Stimulated activated effector memory CD8-positive, alpha-beta T cell treated with anti-CD3 and anti-CD28 coated beads, Interleukin-12 subunit alpha, Interleukin-12 subunit beta, amount 100 ng/mL, for 72 hours (primary cell): ENCODE measurements at places on chromosomes 1 and 21.

- DNase-seq: no peak
These were observed 176.5 kb upstream of the ST6GALNAC5 start for GRCh38 chr1:76690766-76691165.

GRCh38 chr1:112395256-112395820 is 676 bp upstream of the CTTNBP2NL start:
- no peak for DNase-seq

DNA sequence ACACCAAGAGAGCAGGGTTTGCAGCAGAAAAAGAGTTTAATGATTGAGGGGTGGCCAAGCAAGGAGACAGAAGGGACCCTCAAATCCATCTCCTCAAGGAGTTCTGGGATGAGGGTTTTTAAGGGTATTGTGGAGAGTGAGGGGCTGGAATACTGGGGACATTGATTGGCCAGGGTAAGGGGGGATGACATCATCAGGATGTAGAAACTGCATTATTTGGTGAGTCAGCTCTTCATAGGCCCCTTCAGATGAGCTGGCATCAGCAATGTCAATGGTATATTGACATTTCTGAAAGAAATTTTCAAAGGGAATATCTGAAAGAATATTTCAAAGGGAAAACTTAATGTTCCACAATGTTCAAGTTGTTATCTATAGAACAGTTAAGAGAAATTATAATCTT is 168.1 kb upstream of the SNX7 start:
- no peak for DNase-seq

DNA sequence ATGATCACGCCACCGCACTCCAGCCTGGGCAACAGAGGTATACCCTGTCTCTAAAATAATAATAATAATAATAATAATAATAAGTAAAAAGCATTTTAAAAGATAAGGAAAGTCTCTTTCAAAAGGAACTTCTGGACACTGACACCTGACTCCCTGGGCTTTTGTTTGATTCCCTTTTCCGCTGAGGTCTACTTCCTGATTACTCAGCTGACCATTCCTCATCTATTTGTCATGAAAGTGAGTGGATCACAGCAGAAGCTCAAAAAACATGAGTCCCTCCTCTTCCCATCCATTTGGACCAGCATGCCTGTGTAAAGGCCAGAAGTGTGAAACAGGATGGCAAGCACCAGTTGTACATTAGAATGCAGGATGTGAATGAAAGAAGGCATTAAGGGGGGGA is 61.1 kb upstream of the FBXO28 start:
- no peak for DNase-seq

DNA sequence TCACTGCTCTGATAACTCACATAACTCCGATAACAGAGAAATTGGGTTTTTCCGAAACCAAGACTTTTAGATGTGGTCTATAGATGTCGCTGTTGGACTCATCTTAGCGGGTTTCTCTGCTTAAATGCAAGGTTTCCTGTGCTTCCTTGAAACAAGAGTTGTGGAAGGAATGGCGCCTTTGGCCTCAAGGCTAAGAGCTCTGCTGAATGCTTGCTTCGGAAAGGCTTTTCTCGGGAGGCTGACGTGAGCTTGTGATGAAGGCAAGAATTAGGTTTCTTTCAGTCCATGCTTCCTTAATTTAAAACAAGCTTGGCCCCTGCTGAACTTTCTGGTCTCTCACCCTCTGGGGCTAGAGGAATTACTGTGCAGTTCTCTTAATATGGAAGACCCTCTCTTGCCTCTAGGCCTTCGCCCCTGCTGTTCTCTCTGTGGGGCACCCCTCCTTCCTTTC is 113.5 kb downstream of the MAP3K21 start:
- no peak for DNase-seq

GRCh38 chr1:182575540-182576149 is 13.4 kb downstream of the RNASEL start:
- DNase-seq: no peak

GRCh38 chr1:10694274-10694632 is 102.2 kb downstream of the CASZ1 start:
- no peak for DNase-seq

DNA sequence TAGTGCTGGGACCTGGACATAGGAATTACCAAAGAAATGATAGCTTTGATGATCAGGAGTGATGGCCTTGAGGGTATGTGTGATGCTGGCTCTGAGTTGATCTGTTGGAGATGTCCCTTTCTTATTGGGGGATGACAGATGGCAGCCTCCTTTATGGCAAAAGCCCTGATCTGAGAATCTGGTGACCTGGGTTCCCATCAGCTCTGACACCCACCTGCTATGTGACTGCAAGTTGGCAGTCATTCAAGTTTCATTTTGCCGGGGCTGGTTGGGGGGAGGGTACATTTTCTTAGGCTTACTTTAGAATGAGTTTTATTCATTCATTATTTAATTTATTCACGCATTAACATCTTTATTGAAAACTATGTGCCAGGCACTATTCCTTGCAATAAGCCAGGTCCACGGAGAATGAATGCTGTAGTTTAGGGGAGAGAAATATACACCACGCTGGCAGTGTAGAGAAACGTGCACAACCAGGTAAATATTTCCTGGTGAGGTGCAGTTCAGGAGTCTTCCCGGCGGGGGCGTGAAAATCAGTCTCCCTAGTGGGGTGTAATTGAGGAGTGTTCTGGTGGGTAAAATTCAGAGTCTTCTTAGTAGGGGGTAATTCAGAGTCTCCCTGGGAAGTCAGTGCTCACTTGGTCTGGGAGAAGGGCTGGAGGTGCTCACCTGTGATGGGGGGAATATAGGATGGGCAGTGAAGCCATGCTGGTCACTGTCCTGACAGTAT is 401.3 kb downstream of the CAMTA1 start:
- no peak for DNase-seq

- no peak for DNase-seq
These were observed 146.2 kb downstream of the DAB1 start for GRCh38 chr1:57277681-57278080.

DNA sequence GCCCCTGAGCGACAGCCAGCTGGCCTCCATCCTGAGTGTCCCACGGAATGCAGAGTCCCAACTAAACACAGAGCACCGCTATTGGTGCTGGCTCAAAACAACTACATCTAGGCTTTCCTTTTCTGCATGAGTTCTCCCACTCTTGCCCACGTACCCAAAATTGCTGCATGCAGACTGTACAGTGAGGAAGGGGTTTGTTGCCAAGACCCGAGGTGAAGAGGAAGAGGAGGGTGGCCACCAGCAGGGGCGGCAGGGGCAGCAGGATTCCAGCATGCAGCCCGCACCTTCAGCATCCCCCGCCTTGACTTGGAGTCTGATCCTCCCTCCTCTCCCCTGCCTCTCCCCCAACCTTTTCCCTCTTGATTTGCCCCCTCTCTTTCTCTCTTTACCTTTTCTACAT is 8.0 kb downstream of the S100A9 start:
- DNase-seq: no peak

GRCh38 chr1:27033043-27033746 is 20.5 kb upstream of the TENT5B start:
- no peak for DNase-seq

DNA sequence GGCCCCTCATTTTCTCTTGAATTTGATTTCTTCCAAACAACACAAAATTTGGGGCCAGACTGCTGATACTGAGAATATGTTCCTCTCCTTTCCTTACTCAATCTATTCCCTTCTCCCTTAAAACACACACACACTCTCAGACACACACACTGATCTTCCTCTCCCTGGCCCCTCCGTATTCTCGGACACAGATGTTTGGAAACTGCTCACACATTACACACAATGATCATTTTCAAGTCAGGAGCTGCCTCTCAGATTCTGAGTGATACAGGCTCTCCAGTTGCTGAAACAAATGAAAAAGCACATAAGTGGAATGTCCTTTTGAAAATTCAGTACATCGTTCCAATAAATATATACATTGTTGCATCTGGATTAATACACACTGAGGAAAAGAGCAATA is 161.3 kb downstream of the CLEC20A start:
- no peak for DNase-seq

DNA sequence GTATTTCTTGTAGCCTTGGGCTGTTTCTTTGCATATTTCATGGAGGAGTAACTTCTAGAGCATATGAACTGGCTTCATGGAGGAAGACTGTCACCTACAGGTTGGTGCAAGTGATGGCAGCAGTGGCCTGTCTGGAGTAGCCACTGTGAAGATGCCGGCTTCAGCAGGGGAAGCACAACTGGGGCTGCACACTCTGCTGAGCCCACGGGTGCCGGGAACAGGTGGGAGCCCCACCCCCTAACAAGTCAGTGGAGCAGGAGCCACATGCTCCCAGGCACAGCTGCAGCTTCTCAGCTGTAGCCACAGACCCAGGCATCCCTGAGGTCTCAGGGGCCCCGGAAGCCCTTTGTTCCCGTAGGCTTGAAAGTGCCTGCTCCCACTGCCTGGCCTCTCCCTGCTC is 43.2 kb upstream of the C1orf185 start:
- DNase-seq: no peak

DNA sequence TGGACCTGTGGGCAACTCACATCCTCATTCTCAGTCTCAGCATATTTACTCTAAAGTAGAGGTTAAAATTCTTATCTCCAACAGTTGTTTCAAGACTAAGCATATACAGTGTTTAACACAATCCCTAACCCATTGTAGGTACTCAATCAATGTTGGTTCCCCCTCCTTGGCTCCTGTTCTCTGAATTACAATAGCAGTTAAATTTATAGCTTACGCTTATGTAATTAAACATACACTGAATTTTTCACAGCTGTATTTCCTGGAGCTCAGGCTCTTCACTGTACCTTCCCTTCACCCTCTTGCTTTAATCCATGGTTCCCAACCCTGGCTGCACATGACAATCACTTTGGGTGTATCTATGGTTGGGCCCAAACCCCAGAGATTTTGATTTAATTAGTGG is 89.4 kb downstream of the LPAR3 start:
- DNase-seq: no peak

DNA sequence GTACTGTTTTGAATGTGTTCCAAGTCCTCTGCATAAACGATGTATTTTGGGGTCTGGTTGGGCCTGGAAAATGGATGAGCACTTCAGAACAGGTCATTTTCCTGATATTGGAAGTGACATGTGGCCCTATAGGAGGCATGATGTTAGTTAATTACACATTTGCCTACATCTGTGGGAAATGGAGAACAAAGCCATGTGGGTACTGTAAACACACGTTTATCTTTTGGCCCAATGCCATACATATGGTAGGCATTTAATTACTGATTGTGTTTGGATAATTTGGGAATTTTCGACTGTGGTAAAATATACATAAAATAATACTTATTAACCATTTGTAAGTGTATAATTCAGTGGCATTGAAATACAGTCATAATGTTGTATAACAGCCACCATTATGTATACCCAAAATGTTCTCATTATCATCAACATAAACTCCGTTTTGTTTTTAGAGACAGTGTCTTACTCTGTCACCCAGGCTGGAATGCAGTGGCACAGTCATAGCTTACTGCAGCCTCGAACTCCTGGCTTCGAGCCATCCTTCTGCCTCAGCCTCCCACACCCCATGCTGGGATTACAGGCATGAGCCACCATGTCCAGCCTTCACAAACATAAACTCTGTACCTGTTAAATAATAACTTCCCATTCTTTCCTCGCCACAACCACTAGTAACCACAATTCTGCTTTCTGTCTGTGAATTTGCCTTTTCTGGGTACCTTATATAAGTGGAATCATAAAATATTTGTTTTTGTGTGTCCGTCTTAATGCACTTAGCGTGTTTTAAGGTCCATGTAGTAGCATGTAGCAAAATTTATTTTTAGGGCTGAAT is 11.9 kb upstream of the RNPEP start:
- no peak for DNase-seq

DNA sequence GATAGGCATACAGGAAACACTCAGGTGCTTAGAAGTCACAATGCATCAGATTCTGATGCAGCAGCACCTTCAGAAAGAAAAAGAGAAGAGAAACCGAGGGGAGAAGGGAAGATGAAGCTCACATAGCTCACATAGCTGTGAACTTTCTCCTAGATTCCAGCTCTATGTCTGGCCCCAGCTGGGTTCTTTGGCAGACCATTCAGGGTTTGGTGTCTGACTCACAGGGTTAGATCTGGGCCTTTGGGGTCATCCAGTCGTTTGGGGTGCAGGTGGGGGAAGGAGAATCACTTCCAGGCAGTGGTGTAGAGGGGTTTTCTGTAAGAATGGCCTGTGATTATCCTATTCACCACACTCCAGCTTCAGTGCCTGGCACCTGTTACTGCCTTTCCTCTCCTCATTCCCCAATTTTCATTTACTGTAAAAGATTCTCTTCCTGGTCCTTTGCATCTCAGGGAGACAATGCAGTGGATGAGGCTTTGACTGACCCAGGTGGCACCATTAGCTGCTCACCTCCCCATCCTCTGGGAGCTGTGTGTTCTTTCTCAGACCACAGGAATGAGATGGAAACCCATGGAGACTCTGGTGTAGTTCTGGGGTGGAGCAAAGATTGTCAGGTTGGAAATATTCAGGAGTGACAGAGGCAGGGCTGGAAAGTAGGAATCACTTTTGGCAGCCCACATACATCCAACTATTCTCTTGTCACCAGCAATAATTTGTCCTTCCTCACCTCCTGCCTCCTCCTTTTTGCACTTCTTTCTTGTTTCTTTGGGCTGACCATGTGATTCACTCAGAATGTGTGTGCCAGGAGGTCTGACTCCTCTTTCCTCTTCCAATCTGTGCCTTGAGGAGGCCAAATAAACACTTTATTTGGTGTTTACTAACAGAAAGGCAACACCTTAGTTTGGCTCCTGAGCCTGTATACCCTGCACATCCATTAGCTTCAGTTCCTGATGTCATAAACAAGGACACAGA is 103.3 kb downstream of the PAPPA2 start:
- no peak for DNase-seq

DNA sequence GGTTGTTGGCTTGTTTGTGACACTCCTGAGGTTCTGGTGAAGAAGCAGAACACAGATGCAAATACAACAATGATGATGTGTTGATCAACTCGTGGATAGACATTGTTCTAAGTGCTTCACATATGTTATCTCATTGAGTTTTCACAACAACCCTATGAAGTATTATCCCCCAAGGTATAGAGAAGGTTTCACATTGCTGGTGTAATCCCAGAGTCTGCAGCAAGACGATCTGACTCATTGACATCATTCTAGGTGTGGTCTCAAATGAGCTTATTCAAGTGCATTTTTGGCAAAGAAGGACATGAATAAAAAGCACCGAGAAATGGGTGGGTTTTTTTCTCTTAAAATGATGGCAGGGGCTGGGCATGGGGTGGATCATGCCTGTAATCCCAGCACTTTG is 64.1 kb upstream of the SCAF4 start:
- no peak for DNase-seq

GRCh38 chr1:64857347-64857746 is 109.0 kb downstream of the JAK1 start:
- no peak for DNase-seq

DNA sequence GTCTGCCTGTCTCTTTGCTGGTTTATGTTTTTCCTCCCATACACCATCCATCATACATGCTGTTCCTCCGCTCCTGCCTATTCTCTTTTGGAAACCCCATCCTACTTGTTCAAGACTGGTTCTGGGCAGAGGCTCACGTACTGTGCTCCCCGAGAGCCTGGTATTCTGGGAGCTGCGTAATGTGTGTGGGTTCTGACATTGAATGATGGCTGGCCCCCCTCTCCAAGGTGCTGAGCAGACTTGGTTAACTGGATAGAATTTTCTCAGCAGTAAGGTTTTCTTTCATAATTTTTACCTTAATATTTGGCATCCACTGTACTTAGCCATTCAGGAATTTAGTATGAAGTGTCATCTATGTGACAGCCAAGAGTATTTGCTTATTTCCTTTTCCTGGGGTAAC is 26.6 kb downstream of the COQ8A start:
- DNase-seq: no peak

- DNase-seq: no peak
These were observed 13.8 kb downstream of the RASSF5 start for GRCh38 chr1:206521127-206521526.
